ENCODE measurements at places on chromosomes 1 and 21.

GRCh38 chr1:45393718-45394302 is 53.6 kb upstream of the MUTYH start:
- DNase-seq, result no peak

DNA sequence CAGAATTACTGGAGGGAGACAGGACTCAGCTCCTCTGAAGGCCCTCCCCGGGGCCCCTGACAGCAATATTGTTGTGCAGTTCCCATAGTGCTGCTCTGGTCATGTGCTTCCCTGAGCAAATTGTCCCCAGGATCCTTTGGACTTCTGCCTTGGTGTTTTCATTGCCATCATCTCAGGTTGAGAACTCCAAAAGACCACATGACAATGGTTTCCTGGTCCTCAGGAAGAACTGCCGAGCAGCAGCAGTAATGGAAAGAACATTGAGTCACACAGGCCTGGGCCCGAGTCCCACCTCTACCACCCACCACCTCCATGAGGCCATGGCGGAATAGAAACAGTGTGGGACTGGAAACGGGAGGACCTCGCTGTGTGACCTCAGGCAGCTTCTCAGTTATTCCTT is 6.3 kb upstream of the CTTNBP2NL start:
- no peak for DNase-seq

DNA sequence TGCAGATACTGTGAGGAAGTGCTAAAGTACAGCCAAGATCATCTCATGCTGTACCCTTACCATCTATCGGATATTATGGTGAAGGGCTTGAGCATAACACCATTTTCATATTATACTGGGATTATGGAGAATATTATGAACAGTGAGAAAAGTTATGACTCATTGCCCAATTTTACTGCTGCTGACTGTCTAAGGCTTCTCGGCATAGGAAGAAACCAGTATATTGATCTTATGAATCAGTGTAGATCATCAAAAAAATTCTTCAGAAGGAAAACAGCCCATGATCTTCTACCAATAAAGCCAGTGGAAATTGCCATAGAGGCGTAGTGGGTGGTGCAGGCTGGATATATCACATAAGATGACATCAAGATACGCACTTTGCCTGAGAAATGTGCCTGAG is 47.7 kb downstream of the PPIAL4G start:
- no peak for DNase-seq

- no peak for DNase-seq
These were observed 23.2 kb upstream of the SLC2A1 start for GRCh38 chr1:42981871-42982270.

DNA sequence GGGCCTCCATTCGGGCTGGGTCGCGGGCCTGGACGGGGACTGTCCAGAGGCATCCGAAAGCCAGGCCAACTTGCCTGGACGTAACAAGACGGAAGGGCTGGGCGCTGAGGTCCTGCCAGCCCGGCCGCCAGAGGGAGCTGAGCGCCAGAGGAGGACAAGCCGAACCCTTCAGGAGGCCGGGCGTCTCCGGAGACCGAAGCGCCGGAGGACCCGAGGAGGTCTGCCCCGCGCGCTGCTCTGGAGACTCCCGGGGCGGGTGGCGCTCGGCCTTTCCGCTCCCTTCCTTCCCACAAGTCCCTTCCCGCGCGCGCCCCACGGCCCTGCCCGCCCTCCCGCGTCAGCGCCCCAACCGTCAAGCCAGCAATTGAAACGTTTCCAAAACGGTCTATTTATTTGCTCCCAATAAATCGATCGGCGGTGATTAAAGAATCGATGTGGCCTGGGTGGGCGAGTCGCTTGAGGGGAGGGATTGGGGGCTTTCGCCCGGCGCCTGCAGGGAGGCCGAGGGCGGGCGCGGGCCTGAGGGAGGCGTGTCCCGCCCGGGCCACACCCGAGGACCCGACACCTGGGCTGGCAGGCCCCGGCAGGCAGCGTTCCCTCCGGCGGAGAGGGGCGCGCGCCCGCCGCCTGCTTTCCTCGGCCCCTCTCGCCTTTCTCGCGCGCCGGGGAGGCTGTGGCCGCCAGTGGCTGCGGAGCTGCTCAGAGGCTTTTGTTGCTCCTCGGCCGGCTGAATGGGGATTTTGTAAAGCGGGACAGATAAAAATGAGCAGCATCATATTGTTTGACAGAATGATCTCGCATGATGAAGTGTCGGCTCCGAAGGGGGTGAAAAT is 5.2 kb upstream of the FOXD3 start:
- DNase-seq, result peak; percentile 47

DNA sequence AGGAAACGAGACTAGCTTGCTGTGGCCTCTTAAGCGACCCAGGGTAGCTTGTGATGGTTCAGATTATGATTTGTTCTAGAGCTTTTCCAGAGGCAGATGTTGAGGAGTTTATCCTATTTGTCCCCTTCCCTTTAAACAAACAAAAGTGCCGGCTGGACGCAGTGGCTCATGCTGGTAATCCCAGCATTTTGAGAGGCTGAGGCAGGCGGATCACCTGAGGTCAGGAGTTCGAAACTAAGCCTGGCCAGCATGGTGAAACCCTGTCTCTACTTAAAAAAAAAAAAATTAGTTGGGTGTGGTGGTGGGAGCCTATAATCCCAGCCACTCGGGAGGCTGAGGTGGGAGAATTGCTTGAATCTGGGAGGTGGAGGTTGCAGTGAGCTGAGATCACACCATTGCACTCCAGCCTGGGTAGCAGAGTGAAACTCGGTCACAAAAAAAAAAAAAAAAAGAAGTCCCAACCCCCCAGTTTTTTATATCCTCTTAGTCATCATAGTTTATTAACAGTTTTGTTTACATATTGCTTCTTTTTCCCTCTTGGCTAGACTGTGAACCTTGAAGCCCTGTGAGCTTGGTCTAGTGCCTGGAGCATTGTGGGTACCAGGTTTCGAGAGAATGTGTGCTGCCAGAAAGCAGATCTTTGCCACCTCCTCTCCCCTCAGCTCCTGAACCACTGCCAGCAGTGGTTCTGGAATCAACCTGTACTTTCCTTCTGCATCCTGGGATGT is 29.8 kb downstream of the MAPKAPK2 start:
- DNase-seq, result no peak

GRCh38 chr1:225565847-225566246 is 87.1 kb downstream of the ENAH start:
- no peak for DNase-seq

GRCh38 chr1:153968408-153968807 is 706 bp downstream of the CREB3L4 start:
- DNase-seq, result no peak

DNA sequence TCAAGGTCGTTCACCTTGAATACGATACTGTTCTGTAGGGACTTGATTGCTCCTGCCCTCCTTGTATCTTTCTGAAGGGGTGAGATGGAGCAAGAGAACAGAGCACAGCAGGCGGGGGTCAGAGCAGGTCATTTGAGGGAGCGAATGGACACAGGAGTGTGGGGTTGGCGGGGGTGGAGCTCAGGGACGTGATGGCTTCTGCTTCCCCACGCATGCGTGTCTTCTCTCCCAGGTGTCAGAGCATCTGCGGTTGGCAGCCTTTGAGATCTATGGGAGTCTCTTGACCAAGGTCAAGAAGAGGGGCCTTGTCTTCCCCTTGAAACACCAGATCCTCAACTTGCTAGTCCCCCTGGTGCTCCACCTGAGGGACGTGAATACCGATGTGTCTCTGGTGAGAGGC is 63.9 kb downstream of the INAVA start:
- DNase-seq, result no peak

DNA sequence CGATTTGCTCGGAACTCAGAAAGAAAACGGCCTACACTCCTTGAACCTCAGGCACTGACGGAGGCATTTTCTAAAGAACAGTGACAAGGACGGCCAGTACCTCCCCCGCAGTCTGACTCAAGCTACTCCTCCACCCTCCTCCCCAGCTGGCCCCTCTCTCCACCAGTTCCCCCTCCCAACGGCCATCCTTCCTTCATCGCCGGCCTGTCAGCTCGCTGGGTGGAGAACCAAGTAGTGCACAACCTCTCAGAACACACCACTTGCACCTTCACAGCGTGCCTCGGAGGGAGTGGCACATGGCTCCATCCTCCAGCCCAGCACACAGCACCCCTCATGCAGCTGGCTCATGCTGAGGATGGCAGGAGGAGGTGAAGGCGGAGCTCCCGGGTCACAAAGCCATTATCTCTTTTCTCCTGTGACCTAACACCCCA is 58.8 kb downstream of the TOR1AIP2 start:
- no peak for DNase-seq

DNA sequence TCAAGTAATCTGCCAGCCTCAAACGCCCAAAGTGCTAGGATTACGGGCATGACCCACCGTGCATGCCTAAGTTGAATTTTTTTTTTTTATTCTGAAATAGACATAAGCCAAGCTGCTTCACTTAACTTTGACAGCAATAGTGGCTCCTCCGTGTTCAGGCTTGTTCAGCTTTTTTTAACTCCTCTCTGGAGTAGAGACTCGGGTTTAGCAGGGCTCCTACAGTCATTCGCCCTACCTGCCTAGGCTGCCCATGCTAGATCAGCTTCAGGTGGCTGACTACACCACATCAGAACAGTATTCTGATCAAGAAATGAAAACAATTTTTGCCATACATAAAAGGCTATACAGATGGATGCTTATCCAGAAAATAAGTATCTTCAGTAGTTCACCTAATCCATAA is 14.7 kb downstream of the ARID4B start:
- DNase-seq, result no peak

DNA sequence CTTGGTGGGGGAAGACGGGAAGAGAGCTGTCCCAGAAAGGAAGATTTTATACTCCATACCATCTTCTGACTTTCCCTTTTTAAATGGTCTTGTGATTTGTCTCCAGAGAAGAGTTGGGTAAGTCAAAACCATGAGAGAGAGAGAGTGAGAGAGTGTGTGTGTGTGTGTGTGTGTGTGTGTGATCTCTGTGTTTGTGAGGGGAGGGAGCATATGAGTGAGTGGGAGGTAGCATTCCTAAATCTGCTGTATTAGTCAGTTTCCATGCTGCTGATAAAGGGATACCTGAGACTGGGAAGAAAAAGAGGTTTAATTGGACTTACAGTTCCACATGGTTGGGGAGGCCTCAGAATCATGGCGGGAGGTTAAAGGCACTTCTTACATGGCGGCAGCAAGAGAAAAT is 102.0 kb upstream of the VANGL1 start:
- DNase-seq, result no peak

DNA sequence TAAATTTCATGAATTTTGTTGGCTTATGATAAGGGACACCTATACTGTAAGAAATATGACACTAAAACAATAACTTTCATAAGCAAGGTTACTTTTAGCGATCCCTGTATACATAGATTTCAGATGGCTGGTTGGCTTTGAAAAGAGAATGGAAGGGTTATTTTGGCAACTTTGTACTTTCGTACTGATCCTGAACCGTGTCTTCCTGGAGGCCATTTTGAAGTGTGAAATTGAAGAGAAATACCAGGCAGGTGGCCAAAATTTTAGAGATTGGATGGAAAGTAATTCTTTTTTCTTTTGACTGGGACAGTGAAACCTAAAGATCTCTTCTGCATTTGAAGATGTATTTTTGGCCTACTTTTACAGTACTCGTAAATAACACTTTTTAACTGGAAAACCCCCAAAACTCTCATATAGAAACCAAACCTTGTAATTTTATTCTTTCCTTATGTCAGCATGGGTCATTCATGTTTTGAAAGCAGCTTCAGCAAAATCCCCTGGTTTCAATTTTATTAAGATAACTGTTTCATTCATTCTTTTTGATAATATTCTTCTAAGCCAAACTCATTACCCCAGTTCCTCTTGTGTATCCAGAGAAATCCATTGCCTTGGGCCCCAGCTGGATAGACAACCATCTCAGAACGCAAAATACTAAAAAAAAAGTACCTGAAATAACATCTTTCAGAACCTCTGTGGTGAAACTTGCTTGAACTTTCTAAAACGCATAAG is 38.4 kb upstream of the ZNF281 start:
- DNase-seq, result no peak

DNA sequence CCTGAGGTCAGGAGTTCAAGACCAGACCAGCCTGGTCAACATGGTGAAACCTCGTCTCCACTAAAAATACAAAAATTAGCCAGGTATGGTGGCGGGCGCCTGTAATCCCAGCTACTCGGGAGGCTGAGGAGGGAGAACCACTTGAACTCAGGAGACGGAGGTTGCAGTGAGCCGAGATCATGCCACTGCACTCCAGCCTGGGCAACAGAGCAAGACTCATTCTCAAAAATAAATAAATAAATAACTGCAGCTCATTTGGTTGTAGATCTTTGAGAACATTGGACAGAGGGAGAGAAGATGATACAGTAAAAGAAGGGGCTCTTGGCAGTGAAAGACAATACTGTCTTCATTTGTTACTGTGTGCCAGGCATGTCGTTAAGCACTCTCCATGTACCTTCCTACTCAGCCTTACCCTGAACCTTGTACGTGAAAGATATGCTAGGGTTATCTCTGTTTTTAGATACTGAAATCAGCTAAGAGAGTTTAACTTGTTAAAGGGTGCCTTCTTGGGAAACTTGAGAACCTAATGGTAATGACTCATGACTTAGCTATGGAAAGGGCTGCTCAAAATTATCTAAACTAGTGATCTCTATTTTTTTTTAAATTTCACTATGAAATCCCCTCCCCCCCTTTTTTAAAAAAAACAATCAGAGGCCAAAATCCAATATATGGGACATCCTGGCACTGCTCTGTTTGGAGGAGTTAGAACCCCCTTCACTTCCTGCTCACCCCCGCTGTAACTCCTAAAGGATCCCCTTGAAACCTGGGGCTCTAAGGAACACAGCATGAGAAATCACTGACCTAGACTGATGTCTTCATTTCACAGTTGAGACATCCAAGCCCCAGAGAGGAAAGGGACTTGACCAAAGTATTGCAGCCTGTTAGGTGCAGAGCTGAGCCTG is 6.8 kb upstream of the KPNA6 start:
- no peak for DNase-seq

GRCh38 chr1:67740543-67740942 is 55.5 kb downstream of the GADD45A start:
- DNase-seq, result no peak

DNA sequence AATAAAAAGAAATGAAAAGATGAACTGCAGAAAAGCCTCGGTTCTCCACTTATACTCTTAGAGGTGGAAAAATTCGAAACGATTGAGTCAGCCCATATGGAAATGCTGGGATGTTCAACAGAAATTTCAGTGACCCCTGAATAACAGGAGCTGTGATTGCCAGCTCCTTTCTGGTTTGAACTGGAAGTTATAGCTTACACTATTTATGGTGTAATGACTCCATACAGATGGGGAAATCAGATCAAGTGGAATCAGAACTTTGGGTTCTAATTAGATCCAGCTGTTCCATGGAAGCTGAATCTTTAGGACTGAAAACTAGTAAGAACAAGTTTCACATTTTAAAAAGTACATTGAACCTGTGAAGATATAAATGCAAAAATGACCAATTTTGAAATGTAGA is 569.3 kb upstream of the ZRANB2 start:
- no peak for DNase-seq

- no peak for DNase-seq
These were observed 23.5 kb upstream of the RNU1-4 start for GRCh38 chr1:16716691-16717335.

DNA sequence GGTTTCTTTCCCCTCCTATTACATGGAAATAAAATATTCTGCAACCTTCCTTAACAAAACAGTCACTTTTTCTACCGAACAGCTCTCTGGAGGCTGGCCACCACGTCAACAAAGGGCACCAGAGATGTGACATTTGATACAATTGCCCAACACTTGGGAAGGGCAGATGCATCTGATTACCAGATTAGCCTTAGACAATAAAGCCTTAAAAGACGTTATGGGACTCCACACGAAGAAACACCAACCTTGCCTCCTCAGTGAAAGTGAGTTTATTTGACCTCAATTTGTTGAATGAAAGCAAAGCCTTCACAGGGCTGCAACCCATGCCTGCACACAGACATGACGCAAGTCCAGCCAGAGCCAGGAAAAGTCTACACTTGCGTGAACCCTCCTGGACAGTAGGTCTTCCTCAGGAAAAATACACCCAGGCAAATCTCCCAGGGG is 136.1 kb downstream of the TGFBR3 start:
- DNase-seq, result no peak

- DNase-seq, result no peak
These were observed 59.5 kb upstream of the TLR5 start for GRCh38 chr1:223202376-223203033.

All from SHP77 (cell line).